H9 (cell line): ENCODE measurements at places on chromosomes 3 and 15. TPM values are rescaled to one million over a fixed set of nuclear protein-coding genes. Genes with fewer than 3 reads are reported as not detected.

- peak; percentile 29 for DNase-seq
These were observed 46.8 kb downstream of the ALDH1L1 start for GRCh38 chr3:126133606-126134005.

DNA sequence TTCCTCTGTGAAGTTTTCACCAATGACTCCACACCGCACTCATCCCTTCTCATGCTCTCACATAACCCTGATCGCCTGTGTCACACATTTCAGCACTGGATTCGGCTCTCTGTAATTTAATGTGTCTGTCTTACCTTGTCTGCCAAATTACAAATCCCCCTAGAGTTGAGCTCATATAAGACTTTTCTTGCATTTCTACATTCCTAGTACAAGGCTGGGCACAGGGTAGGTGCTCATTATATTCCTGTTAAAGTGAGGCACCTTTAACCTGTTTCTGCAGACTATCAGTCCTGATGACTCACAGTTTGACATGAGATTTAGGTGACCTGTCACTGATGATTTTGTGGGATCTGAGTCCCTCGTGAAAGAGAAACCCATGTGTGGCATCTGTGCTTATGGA lies 22.6 kb downstream of the TGM5 start:
- no peak for DNase-seq

DNA sequence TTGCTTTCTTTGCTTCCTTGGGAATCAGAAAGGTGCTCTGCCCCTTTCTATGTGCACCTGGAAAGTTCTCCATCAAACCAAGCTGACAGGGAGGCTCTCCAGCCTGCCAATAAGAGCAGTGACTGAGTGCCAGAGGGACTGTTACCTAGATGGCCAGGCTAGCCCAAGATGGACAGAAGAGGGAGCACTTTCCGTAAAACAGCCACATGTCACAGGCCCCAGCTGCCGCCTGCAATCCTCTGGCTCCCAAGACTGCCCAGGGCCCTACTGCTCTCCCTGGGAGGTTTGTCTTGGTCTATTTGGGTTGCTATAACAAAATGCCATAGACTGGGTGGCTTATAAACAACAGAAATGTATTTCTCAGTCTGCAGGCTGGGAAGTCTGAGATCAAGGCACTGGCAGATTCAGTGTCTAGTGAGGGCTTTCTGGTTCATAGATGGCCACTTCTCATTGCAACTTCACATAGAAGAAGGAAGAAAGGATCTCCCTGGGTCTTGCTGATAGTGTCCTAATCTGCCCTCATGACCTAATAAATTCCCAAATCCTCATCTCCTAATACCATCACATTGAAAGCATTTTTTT lies 72.3 kb downstream of the TAMM41 start:
- peak; percentile 85 for DNase-seq

DNA sequence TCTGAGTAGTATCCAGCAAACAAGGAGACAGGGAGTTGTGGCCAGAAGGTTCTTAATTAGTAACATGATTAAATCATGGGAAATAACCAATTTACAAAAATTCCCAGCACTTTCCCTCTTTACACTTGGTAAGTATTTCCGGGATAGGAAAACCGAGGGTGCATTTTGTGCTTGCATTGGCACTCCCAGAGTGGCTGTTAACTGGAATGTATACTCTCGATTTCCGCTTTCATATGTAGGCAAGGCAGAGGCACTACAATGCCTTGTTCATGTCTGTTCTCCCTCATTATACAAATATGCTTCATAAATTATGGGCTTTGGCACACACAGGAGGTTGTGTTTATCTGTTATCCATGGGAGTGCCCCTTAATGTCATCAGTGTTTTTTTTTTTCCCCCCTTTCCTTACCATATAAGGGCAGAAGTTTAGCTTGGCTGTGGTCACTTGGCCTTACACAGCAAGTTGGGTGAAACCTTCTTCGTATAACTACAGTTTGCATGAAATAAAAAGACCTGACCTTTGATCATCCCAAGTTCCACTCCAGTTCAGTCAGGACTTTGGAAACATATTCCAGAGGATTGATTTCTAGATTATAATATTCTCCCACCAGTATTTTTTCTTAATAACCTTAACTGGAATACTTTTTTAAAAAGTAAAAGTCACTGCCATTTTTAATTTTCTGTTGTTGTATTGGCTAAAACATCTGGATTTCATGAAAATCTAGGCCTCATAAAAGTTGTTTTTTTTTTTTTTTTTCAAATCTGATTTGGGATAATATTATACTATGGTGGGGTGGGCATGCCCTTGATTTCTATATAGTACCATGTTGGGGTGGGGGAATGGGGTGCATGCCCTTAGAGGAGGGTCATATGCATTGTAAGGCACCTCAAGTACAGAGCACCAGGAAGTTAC lies 8.9 kb downstream of the TPM1 start:
- DNase-seq, result no peak

DNA sequence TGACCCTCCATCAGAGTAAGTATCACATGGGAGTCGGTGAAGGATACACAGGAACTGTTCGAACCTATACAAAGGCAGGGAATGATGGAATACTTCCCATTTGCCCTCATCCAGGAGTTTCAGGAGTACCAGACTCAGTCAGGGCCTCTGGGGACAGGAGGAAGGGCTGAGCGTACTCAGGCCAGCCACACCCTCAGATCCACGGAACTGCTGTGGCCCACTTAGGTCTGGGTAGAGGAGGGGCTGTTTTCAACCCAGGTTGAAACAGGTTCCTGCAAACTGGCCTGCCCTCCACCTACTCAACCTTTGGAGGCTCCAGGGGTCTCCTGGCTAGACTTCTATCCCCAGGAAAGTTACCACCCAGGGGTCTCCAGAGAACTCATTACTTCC lies 6.7 kb upstream of the IGDCC3 start:
- DNase-seq, result no peak

The FBXL22 gene
- 0.48 and 0.52 TPM in 2 replicates for total RNA-seq

The C3orf20 gene
- not detected in 2 replicates for total RNA-seq

The SLC24A5 gene
- total RNA-seq, result not detected in 2 replicates

The GRM2 gene
- 1.5 and 1.9 TPM in 2 replicates for total RNA-seq
